EH (cell line): ENCODE measurements at places on chromosomes 4 and X.
A peak's percentile ranks its signal among the peaks of the same experiment; 100 is the strongest.

GRCh38 chr4:3607690-3608552 lies 75.7 kb upstream of the LRPAP1 start:
- no peak for DNase-seq

- DNase-seq = no peak
These were observed 6.2 kb upstream of the AMOT start for GRCh38 chrX:112846782-112847181.

DNA sequence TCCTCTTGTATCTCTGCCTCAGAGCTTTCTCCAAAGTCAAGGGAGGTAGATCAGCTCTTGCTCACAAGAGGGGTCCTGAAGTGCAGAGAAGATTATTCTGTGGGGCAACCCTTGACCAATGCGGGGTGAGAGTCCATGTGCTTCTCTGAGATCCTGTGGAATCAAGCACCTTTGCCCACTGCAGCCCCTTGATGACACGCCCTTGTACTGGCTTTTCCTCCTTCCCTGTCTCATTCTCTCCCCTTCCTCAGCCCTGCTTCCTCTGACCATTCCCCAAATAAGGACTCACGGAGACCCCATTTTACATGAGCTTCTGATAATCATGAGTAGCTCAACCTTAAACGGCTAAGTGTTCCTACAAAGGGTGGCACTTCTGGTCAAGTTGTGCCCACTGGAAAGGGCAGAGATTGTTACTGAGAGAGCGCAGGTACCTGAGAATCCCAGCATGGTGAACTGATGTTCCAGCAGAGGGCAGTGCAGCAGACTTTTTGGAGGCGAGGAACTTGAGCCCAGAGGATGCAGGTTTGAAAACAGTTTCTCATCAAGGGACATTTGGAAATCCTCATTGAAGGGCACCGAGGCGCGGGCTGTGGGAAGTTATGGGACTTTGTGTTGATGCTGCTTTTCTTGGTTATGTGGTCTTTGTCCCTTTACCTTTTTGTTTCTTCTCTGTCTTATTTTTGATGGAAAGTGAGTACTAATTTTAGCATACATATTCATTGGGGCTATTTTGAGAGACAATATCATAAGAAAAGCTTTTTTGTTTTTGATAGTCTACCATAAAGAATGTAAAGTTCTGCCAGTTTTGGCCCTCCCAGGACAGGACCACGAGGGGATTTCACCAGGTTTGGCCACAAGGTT lies 201.3 kb downstream of the RBM46 start:
- DNase-seq = peak; percentile 13

DNA sequence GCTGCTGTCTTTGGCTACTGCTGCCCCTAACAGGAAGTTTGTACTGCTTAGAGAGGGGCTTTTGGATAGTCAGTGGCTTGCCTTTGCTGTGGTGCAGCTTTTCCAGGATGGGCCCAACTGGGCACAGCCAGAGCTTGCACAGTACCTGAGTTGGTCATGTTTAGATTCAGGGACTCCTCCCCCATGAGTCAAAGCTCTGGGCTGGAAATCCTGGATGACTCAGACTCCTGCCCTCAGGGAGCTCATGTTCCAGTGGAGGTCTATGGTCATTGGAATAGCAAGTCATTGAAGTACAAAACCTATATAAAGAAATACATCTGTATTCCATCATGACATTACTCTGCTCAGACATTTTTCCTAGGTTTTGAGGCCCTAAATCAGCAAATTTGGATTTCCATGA lies 66.7 kb upstream of the PJA1 start:
- peak; percentile 15 for DNase-seq

DNA sequence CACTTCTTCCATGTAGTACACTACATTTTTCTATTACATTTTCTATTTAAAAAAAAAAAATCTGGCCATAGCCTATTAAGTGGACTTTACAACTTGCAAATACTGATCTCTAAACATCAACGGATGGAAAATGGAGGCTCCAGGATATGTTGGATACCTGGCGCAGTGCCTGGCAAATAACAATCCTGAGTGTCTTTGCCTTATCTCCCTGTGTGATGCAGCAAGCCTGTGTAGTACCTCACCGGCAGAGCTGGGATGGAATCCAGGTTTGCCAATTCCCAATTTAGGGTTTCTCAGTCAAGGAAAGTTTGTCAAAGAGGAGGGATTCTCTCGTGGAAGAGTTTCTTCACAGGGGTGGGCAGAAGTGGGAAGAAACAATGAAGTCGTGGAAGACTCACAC lies 93.2 kb downstream of the KDR start:
- DNase-seq = no peak

GRCh38 chrX:120575379-120576114 lies 14.8 kb upstream of the CUL4B start:
- DNase-seq = no peak

DNA sequence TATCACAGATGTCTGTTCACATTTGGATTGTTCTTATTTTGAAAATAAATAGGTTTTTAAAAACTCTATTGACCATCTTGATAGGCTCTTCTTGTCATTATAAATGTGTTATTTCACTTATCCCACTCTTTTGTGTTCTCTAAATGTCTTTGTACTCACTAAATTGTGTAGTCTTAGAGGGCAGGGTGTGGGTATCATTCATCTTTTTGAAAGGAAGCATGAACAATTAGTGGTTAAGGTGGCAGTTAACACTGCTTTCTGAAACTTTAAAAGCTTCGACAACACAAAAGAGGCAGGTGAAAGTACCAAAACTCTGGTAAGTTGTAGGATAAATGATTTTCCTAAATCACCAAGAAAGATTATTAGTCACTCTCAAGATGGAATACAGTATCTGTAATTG lies 83.2 kb downstream of the IL15 start:
- DNase-seq = no peak

GRCh38 chrX:118968031-118968430 lies 6.4 kb upstream of the LONRF3 start:
- DNase-seq = no peak

DNA sequence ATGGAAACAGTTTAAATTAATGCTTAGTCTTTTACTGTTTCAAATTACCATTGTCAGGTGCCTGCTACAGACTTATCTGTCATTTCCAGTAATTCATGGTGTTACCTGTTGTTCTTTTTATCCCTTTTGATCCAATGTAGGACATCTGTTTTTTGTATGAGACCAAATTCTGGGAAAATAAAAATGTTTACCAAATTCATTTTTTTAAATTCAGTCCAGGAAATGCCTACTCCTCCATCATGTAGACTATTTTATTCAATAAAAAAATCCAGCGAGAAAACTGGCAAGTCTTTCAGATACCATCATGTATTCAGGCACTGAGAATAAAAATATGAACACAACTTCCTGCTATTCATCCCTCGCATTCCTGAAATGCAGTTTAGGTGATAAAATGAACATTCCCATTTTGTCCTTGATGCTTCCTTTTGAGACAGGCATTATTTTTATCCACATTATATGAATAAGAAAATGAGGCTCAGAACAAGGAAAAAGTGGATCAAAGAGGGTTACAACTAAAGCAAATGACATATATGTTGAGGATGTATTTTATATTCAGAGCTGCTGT lies 584.2 kb downstream of the SPRY1 start:
- no peak for DNase-seq

DNA sequence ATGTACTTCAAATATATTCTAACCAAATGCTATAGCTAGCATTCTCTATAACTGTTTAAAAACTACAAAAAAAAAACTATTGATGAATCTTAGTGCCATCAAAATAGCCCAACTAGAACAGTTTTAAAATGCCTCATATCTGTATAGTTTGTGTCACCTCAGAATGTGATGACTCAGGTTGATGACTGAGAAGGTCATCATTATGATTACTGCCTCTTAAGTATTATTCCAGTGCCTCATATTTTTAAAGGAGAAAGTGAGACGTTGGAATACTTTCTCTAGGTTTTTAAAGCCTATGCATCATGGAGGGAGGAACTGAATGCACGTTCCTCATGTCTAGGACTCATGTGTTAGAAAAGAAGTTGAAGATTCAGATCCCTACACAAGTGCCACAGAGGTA lies 88.2 kb downstream of the TMA16 start:
- DNase-seq = no peak

- peak; percentile 70 for DNase-seq
These were observed 25.4 kb upstream of the IL2 start for GRCh38 chr4:122481766-122482405.

DNA sequence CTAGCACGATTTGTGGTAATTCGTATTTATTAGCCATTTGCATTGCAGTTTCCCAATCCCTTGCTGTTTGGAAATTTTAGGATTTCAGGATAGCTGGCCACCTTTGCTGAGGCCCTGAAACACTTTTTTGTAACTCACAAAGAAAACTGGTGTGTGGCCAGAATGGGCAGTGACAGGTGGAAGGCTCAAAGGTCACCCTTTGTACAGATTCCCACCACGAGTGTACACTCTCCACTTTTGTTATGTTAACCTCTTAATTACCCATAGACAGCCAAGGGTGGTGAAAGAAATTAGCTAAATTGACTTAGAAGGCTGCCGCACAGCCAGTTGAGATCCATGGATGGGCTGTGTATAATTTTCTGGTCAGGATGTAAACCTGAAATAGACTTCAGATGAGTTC lies 109.7 kb upstream of the ARX start:
- DNase-seq = no peak

DNA sequence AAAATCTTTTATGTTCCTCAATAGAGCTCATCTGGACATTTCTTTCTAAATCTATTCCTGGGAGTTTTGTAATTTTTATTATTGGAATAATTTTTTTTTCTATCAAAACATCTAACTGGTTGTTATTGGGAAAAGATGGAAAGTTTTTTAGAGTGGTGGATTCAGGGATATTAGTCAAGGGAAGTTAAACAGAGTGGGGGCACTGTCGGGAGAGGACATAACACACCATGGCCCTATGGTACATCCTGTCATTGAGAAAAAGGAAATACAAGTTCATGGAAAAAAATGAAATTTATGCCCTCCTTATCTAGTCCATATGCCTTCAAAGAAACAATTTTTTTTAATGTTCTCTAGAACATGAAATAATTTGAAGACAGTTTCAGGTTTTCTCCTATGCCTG lies 96.3 kb upstream of the TSPAN5 start:
- no peak for DNase-seq

GRCh38 chrX:3521396-3521795 lies 174.9 kb upstream of the MXRA5 start:
- DNase-seq = peak; percentile 73

GRCh38 chrX:44690129-44690528 lies 147.5 kb upstream of the FUNDC1 start:
- no peak for DNase-seq

- no peak for DNase-seq
These were observed 95.3 kb upstream of the EGFL6 start for GRCh38 chrX:13474164-13474516.

- DNase-seq = no peak
These were observed 114.8 kb downstream of the FANCB start for GRCh38 chrX:14758029-14758491.

DNA sequence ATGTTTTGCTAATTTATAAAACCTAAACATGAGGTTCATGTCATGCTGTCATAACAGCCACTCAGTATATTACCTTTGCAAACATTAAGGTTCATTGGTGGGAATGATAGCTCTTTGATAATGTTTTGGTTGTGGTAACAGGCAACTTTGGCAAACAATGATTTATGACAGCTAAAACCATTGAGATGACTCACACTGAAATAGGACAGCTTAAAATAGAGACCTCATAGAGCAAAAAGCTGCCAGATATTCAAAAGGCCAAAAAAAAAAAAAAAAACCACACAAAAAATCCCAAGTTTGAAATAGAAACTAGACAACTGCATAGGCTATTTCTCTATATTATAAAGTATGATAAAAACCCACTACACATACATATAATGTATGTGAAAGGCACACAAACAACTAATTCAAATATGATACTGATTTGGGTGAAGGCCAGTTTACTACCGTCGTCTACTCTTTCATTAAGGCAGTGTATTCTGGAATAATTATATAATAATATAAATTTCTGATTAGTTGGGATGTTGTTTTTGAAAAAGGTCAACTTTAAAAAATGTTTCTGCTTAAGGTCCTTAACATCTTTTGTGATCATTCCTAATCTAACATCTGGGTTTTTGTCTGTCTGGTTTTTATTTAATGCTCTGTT lies 646.0 kb upstream of the PITX2 start:
- peak; percentile 77 for DNase-seq
